ENCODE measurements at places on chromosomes 2 and 18.

- DNase-seq = no peak
Observed at GRCh38 chr2:47003641-47004427, 88.2 kb upstream of the MCFD2 start.

DNA sequence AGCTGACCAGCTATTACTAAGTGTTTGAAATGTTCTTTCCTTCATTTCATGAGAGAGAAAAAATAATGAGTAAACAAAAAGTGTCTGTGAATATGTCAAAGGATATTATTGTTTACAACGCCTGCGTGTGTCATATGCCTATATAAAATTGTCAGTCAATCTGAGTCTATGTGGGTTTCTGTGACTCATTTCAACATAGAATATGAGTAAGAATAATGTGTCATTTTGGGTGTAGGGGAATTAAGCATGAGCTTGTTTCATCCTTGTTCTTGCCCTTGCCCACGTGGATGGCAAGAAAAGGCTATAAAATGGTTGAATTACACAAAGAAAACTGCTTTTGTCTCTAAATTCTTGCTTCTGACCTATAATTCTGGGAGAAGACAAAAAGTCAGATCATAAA lies 466.0 kb downstream of the PTH2R start:
- no peak for DNase-seq

GRCh38 chr2:108447947-108448677 lies 894 bp upstream of the GCC2 start:
- no peak for DNase-seq

DNA sequence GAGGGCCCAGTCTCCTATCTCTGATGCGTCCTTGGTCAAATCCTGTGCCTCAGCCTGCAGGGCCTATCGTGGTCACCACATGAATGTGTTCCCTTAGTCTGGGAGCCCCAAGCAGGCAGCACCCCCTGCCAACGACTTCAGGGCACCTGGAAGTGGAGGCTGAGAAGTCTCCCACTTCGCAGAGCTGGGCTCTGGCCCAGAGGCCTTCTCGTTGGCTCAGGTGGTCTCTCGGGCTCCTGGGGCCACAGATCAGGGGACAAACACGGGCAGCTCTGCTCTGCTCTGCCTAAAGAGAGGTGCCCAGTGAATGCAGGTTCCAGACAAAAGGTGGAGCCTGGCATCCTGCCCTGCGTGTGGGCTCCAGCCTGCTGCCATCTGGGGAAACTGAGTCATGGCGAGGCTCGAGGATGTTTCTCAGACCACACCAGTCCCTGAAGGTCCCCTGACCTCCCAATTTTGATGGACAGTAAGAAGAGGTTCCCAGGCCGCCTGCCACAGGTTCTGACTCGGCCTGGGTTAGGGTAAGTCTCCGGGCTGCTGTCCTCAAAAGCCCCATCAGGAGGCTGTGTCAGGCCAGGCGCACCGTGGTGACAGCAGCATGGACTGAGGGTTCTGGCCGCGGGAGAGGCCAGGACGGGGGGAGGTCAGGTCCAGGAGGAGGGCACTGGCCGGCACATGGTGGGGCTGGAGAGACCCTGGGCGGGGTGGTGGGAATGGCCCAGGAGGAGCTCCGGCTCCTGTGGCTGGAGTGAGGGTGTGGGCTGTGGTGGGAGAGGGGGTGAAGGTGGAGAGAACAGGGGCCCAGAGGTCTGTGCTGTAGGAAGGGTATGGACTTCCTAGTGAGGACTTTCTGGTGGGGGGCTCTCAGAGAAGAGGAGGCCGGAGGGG lies 1.4 kb upstream of the TEKT4 start:
- no peak for DNase-seq

DNA sequence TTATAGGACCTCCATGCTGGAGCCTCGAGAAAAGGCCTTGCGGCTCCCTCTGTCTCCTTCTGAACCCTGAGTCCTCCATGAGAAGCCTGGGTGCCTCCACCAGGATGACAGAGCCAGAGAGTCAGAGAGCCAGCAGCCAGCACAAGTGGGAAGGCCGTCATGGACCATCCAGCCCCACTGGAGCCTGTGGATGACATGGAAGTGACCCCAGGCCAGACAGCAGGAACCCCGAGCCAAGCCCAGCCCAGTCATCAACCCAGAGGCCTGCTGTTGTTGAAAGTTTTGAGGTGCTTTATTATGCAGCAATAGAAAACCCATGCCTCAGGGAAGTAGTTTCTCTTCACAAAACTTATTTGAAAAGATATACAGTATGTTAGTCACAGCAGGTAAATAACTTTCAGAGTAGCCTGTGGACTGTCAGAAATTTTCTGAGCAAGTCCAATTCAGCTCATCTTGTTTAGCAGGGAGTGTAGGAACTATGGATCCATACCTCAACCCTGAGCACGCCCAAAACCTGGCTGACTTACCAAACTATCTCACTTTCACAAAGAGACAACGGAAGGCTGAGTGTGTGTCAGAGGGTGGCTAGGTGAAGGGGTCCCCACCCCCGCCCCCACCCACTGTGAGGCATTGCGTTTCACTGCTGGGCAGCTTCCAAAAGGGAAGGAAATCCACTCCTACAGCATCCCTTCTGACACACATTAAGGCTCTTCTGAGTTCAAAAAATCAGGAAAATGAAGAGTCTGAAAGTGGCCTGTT lies 79.9 kb upstream of the NDUFV2 start:
- no peak for DNase-seq

- no peak for DNase-seq
Observed at GRCh38 chr18:5662586-5663090, 118.8 kb upstream of the EPB41L3 start.

DNA sequence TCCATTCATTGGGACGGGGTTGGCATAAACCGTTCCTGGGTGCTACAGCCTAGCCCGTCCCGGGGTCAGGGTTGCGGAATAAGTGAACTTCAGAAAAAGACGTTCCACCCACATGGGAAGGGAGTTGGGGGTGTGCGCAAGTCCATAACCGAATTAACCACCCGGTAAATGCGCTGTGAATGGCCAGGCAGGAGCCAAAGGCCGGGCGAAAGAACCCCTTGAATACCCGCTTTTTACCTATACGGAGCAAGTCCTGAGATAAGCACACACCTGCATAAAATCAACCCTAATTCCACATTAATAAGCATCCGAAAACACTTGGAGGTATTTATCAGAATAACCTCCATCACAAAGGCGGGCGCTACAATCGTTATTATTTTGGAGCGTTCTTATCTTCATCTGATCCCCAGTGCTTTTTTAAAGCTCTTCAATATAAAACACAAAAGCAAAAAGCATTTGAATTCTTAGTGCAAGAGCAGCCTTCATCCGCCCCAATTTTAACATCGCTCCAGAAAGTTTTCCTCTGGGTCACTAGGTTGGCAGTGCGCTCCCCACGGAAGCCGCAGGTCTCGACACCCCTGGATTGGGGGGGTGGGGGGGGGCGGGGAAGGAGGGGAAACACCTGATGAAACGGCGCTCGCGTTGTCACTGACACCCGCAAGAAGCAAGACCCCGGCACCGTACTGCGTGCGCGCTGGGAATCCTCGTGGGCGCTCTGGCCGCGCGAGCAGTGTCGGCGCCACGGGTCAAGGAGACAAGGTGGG lies 1.2 kb downstream of the SATB2 start:
- DNase-seq = no peak

GRCh38 chr18:474416-474815 lies 26.1 kb downstream of the COLEC12 start:
- DNase-seq = no peak

- DNase-seq = no peak
Observed at GRCh38 chr2:237222601-237223041, 136.9 kb downstream of the COPS8 start.

DNA sequence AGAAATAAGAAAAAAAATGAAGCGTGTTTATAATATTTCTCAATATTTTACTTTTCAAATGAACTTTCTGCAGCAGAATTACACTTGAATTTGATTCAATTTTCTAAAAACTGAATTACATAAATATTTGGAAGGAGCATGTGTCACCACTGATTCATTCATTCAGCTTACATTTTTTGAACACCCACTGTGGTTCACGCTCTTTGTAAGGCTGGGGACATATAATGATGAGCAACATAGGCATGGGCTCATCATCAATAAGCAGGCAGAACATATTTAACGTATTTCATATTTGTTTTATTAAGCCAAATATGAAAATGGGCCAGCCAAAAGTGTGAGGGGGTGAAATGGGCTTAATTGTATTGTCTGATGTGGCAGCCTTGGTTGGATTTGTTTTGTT lies 209.1 kb downstream of the CTNNA2 start:
- no peak for DNase-seq

- no peak for DNase-seq
Observed at GRCh38 chr2:8597559-8598225, 84.2 kb upstream of the ID2 start.

- DNase-seq = no peak
Observed at GRCh38 chr2:196802401-196802800, 2.9 kb upstream of the GTF3C3 start.

DNA sequence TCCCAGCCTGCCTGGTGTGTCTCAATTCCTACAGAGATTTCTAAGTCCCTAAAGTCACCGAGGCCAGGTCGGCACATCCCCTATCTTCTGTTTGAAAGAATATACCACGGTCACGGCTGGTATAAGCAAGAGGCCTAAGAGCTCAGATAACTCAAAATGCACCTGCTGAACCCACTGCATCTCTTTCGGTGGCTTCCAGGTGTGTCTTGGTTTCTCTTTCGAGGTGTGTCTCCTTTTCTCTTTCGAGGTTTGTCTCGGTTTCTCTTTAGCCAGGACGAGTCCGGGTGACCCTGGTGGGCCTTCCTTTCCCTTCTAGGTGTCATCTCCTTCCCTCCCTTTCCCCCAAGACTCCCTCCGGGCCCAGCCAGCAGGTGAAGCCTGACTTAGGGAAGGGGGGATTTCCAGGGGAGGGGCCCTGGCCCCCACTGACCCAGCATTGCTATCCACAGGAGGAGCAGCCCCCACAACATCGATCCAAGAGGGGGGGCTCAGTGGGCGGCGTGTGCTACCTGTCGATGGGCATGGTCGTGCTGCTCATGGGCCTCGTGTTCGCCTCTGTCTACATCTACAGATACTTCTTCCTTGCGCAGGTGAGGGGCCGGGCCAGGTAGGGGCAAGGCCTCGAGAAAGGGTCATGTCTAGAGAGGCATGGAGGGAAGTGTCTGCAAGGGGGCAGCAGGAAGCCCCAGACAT lies 8.4 kb downstream of the ITM2C start:
- DNase-seq = no peak

GRCh38 chr2:17803497-17803896 lies 12.8 kb upstream of the MSGN1 start:
- DNase-seq = no peak

GRCh38 chr2:9287400-9288045 lies 80.9 kb downstream of the ASAP2 start:
- DNase-seq = no peak

GRCh38 chr2:176650104-176650837 lies 381.0 kb downstream of the MTX2 start:
- DNase-seq = no peak

- DNase-seq = no peak
Observed at GRCh38 chr2:21263622-21264021, 139.9 kb downstream of the TDRD15 start.

DNA sequence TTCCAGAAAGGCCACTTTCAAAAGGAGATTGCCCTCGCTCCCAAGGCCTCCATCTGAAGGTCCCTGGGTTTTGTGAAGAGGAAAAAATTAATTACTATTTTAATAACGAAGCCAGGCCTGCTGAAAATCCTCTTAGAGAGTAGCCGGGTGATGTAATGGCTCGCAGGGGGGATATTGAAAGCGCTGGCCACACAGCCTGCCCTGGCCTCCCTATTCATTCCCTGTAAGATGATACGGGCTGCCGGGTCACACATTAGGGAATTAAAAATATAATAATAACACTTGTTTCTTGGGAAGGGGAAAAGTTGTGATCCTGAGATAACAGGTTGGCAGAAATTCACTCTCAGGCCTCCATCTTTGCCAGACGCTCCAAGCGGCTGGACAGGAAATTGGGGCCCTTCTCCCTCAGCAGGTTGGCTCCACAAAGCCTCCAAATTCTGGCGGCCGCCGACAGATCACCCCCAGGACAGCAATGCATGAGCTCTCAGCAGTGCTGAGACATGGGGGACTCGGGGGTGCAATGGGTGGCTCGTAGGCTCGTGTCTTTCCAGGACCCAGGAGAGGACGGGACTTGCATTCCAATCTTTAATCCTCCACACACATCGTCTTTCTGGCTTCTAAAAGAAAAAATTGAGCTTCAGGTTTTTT lies 299.9 kb upstream of the SALL3 start:
- no peak for DNase-seq

DNA sequence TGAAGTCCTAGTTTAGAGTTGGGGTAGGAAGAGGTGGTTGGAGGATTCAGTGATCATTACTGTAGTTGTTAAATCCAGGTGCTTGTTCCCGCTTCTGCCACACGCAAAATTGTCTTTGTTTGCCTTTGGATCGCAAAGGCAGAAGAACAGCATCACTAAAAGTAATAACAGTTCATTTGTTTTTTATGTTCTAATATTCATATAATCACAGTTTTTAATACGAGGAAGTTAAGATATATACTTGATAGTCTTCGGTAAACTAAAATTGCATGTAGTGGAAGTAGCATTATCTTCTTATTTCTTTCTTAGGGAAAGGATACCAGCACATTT lies 365 bp downstream of the NDUFB3 start:
- DNase-seq = no peak

GRCh38 chr18:24185805-24186204 lies 46.9 kb downstream of the CABYR start:
- DNase-seq = no peak
